ENCODE measurements at places on chromosomes 16 and 17.

GRCh38 chr17:38416840-38417209, 11.4 kb upstream of the ARHGAP23 start:
- no peak for DNase-seq
- no peak overlapping the region for H3K27ac ChIP-seq

GRCh38 chr17:9968881-9969280, 63.8 kb upstream of the RCVRN start:
- H3K4me1 ChIP-seq, result no peaks in the 10 kb centered on the region
- no peak overlapping the region for H3K27ac ChIP-seq
- peaks cover 3% of the 10 kb centered on the region for H3K27me3 ChIP-seq
- H3K4me3 ChIP-seq, result no peak overlapping the region

GRCh38 chr17:77285594-77286390, 145.0 kb downstream of the SEC14L1 start:
- H3K4me3 ChIP-seq, result peak overlapping the region; percentile 8
- no peak for DNase-seq
- H3K36me3 ChIP-seq, result no peaks in the 10 kb centered on the region
- H3K27me3 ChIP-seq, result peaks cover 9% of the 10 kb centered on the region
- H3K4me1 ChIP-seq, result peaks cover 12% of the 10 kb centered on the region

DNA sequence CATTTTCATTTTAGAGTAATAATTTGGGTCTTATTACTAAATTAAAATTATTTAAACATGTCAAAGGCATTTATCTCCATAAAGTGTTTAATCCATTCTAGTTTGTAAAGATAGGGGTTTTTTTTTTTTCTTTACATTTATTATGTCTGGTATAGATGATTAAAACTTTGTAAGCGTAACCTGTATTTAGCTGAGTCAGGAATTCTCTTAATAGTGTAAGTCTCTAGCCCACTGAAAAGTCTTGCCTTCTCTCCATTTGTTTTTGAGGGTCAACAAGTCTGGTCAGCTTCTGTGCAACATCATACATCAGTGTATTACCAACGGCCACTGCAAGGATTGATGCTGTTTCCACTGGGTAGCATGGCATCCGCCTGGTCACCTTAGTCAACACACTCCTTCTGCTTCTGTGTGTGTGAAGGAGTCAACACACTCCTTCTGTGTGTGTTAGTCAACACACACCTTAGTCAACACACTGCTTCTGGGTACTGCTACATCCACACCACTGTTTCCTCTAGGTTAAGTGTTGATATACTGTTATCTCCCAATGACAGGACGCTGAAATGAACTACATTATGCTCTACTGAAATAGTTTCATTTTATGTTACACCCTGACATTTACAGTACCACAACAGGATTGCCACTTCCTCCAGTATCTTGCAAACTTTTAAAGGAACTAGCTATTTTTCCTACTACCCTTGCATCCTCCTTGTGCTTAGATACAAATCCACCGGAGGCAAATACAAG, 37.3 kb upstream of the VWA3A start:
- DNase-seq, result no peak
- H3K4me3 ChIP-seq, result no peak overlapping the region
- peaks cover 5% of the 10 kb centered on the region for H3K4me1 ChIP-seq

DNA sequence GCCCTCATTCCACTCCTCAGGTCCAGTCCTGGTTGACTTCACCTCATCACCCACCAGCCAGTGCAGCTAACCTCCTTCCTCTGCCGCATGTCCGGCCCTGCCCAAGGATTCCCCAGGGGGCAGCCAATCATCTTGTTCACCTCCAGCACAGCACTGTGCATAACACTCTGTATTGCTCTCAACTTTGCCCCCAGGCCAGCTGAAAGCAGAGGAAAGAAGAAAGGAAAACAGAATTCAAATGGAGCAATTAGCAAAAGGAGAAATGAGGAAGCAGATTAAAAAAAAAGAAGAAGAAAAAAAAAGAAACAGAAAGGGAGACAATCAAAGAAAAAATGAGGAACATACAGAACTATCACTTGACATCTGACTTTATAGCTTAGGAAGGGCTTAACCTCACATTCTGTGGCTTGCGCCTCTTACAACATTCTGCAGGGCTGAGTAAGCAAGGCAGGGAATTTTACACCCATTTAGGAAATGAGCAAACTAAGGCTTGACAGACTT, 26.1 kb downstream of the GAS7 start:
- peaks cover 3% of the 10 kb centered on the region for H3K27me3 ChIP-seq
- peak overlapping the region; percentile 39 for H3K27ac ChIP-seq
- DNase-seq, result no peak

DNA sequence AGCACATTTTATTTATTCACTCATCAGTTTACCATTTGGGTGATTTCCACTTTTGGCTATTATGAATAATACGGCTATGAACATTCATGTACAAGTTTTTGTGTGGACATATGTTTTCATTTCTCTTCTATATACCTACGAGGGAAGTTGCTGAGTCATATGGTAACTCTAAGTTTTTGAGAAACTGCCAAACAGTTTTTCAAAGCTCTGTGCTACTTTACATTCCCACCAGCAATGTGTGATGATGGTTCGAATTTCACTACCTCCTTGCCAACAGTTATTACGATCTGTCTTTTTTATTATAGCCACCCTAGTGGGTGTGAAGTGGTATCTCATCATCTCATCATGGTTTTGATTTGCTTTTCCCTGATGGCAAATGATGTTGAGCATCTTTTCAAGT, 63.7 kb upstream of the MRTFB start:
- H3K27ac ChIP-seq, result no peak overlapping the region
- H3K36me3 ChIP-seq, result no peaks in the 10 kb centered on the region
- peaks cover 5% of the 10 kb centered on the region for H3K27me3 ChIP-seq
- no peak for DNase-seq

- H3K36me3 ChIP-seq, result no peaks in the 10 kb centered on the region
- no peak for DNase-seq
- H3K27ac ChIP-seq, result no peak overlapping the region
Measured at GRCh38 chr17:71409712-71410111, 711.1 kb upstream of the SOX9 start.

- no peaks in the 10 kb centered on the region for H3K36me3 ChIP-seq
- H3K4me1 ChIP-seq, result peaks cover 6% of the 10 kb centered on the region
- no peak overlapping the region for H3K4me3 ChIP-seq
- H3K27ac ChIP-seq, result no peak overlapping the region
Measured at GRCh38 chr16:783404-784161, 4.6 kb downstream of the RPUSD1 start.

DNA sequence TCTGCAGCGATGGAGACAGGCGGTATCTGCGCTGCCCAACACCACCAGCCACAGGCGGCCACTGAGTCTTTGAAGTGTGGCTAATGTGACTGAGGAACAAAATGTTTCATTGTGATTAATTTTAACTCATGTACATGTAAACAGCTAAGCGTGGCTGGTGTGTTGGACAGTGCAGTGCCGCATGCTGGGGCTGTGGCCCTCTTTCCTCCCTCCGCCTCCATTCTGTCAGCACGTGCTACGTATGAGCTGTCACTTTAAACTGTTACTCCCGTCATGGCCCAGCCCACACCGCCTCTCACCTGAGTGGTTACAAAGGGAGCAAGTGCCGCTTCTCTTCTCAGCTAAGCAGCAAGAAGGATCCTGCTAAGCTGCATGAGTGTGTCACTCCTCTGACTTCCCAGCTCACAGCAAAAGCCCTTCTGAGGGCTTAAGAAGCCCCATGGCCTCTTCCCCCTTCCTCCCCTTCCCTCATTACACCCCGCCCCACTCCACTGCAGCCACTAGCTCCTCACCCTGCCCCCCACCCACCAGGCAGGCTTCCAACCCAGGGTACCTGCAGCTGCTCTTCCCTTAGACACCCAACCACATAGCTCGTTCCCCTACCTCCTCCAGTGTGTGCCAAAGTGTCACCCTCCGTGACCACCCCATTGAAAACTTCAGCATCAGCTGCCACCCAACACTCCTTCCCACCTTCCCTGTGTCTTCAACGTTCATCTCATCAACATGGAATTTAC, 15.0 kb downstream of the HASPIN start:
- no peaks in the 10 kb centered on the region for H3K27me3 ChIP-seq
- H3K4me3 ChIP-seq, result no peak overlapping the region
- peak; percentile 29 for DNase-seq
- no peaks in the 10 kb centered on the region for H3K36me3 ChIP-seq
- H3K4me1 ChIP-seq, result peaks cover 33% of the 10 kb centered on the region

DNA sequence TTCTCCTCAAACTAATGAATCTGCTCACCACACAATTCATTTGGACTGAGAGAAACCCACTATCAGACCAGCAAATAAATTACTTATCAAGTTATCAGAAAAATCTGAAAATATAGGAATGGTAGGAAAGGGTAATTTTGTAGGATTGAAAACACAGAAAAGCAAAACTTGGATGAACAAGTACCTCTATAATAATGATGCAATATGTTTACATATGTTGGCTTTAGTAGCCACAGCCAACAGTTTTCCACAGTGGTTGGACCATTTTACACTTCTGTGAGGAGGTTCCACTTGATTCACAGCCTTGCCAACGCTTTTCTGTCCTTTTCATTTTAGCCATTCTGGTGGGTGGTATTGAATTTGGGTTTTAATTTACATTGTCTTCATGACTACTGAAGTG, 10.6 kb upstream of the GINS3 start:
- H3K27me3 ChIP-seq, result peaks cover 28% of the 10 kb centered on the region
- no peak overlapping the region for H3K27ac ChIP-seq
- peaks cover 3% of the 10 kb centered on the region for H3K4me1 ChIP-seq
- DNase-seq, result no peak
- H3K36me3 ChIP-seq, result no peaks in the 10 kb centered on the region

GRCh38 chr16:66574081-66574480, 5.2 kb upstream of the CMTM2 start:
- peaks cover 20% of the 10 kb centered on the region for H3K27me3 ChIP-seq
- H3K36me3 ChIP-seq, result no peaks in the 10 kb centered on the region
- H3K27ac ChIP-seq, result no peak overlapping the region
- H3K4me3 ChIP-seq, result no peak overlapping the region
- no peak for DNase-seq
- peaks cover 10% of the 10 kb centered on the region for H3K4me1 ChIP-seq

DNA sequence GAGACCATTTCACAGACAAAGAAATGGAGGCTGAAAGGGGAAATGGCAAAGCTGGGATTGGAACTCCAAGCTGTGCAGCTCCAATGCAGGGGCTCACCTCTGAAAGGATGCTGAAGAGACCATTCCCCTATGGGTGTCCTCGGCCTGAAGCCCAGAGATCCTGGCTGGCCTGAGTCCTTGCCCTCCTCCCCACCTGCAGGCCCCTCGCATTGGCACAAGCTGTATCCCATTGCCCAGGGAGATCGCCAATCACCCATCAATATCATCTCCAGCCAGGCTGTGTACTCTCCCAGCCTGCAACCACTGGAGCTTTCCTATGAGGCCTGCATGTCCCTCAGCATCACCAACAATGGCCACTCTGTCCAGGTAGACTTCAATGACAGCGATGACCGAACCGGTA, 2.6 kb downstream of the CA7 start:
- H3K27ac ChIP-seq, result no peak overlapping the region
- H3K4me1 ChIP-seq, result peaks cover 6% of the 10 kb centered on the region
- no peaks in the 10 kb centered on the region for H3K36me3 ChIP-seq
- DNase-seq, result no peak
- no peak overlapping the region for H3K4me3 ChIP-seq

DNA sequence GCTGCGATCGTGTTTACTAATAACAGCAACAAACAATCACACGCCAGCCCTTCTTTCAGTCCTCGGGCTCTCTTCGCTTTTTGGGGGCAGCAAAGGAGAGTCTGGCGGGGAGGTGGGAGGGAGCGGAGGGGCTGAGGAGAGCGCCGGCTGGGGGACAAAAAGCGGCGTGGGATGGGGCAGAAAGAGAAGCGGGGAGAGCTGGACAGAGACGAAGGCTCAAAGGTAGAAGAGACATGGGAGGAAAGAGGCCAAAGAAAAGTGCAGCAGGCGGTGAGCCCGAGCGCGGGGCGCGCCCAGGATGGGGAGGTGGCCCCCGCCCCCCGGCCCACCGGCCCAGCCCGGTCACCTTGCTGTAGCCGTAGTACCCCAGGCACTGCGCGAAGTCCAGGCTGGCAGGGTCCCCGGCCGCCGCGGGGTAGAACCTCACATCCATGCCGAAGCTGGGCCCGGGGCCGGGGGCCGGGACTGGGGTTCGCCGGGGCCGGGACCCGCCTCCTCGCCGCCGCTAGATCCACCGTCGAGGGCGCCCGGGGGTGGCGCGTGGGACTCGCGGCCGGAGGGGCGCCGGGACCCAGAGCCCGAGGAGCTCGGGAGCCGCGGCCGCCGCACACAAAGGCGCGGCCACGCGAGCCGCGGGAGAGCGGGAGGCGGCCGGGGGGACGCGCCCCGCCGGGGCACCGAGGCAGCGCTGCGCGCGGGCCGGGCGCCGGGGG, 496 bp downstream of the TOX3 start:
- no peak overlapping the region for H3K4me3 ChIP-seq
- H3K27me3 ChIP-seq, result peaks cover 14% of the 10 kb centered on the region
- H3K4me1 ChIP-seq, result peaks cover 8% of the 10 kb centered on the region
- no peak overlapping the region for H3K27ac ChIP-seq
- H3K36me3 ChIP-seq, result peaks cover 6% of the 10 kb centered on the region

GRCh38 chr17:55241097-55241496, 23.7 kb upstream of the HLF start:
- no peak for DNase-seq
- no peak overlapping the region for H3K4me3 ChIP-seq
- peaks cover 18% of the 10 kb centered on the region for H3K4me1 ChIP-seq
- H3K36me3 ChIP-seq, result no peaks in the 10 kb centered on the region
- no peak overlapping the region for H3K27ac ChIP-seq

GRCh38 chr16:14334366-14335080, 263.4 kb downstream of the MRTFB start:
- H3K4me1 ChIP-seq, result no peaks in the 10 kb centered on the region
- H3K27ac ChIP-seq, result no peak overlapping the region

DNA sequence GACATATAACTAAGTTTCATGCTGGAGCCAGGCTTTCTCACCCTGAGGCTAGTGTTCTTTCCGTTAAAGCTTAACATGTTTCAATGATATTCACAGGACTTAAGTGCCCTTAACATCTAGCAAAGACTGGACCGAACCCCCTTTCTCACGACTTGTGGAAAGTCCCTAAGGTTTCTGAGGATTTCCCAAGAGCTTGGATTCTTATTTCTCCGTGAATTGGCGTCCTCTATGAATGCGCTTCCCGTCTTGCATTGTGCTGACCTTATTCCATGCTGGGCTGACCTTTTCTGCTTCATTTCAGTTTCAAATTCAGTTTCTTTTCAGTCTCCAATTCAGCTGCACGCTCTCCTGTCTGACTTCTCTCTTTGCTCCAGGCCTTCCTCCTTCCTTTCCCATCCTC, 206.4 kb downstream of the HS3ST3A1 start:
- H3K27me3 ChIP-seq, result no peaks in the 10 kb centered on the region
- no peak for DNase-seq
- H3K27ac ChIP-seq, result no peak overlapping the region
- H3K4me1 ChIP-seq, result no peaks in the 10 kb centered on the region
- H3K4me3 ChIP-seq, result no peak overlapping the region

Measured in memory B cell (primary cell).